Dermis blood vessel endothelial cell (primary cell): ENCODE measurements at places on chromosomes 5 and 9. TPM values are rescaled to one million over a fixed set of nuclear protein-coding genes. Genes with fewer than 3 reads are reported as not detected.

DNA sequence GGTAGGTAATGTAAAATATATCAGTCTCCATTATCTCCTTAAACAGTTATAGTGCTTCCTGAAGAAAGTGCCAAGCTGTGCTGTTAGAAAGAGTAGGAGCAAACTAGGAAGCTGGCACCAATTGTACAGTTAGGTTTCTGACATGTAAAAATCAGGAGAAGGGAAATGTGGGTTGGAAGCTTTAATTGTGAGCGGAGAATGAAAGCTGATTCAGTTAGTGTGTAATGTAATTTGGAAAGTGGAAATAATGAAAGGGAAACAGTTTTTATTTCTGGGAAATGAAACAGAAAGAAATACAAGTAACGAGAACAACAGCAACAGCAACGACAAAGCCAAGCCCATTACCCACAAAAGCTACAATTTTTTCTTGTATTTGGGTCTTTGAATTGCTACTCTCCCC, 48.8 kb upstream of the JAK2 start:
- DNase-seq: no peak

DNA sequence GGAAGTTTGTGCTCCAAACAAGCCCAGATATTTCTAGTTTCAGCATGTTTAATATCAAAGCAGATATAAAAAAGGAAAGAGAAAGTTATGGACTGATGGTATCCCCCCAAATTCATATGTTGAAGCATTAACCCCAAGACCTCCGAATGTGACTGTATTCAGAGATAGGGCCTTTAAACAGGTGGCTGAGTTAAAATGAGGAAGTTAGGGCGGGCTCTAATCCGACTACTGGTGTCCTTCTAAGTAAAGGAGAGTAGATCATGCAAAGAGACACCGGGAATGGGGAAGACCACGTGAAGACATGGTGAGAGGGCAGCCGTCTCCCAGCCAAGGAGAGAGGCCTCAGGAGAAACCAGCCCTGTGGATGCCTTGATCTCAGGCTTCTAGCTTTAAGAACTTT, 324.1 kb upstream of the KIF2A start:
- no peak for DNase-seq

- DNase-seq: peak; percentile 23
Measured at GRCh38 chr5:93273176-93273575, 307.8 kb downstream of the NR2F1-AS1 start.

- no peak for DNase-seq
Measured at GRCh38 chr9:136316896-136317676, 10.3 kb upstream of the GPSM1 start.

DNA sequence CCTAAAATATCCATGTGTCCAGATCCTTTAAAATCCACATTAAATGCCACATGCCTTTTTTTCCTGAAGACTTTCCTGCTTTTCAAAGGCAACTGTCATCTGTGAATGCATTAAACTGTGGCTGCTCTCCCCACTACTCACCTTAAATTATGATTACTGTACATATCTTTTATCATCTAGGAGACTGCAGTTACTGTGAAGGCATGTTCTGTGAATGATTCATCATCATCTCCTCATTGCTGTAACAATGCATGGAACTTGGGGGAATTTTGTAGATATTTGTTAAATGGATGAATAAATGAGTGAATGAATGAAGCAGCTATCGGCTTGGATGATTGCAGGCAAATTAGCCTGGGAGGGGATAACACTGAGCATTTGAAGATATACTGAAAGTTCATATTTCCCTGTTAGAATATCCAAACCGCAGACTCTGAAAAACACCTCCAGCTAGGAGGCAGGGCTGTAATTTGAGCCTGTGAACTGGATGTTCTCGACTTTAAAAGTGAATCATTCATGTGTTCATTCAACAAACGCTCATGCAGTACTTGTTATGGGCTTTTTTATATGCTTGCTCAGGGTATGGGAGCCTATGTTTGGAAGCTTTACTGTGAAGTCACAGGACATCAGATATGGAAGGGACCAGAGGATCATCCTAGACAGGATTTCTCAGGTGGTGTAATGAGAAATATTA, 519.2 kb downstream of the KIF4B start:
- no peak for DNase-seq

DNA sequence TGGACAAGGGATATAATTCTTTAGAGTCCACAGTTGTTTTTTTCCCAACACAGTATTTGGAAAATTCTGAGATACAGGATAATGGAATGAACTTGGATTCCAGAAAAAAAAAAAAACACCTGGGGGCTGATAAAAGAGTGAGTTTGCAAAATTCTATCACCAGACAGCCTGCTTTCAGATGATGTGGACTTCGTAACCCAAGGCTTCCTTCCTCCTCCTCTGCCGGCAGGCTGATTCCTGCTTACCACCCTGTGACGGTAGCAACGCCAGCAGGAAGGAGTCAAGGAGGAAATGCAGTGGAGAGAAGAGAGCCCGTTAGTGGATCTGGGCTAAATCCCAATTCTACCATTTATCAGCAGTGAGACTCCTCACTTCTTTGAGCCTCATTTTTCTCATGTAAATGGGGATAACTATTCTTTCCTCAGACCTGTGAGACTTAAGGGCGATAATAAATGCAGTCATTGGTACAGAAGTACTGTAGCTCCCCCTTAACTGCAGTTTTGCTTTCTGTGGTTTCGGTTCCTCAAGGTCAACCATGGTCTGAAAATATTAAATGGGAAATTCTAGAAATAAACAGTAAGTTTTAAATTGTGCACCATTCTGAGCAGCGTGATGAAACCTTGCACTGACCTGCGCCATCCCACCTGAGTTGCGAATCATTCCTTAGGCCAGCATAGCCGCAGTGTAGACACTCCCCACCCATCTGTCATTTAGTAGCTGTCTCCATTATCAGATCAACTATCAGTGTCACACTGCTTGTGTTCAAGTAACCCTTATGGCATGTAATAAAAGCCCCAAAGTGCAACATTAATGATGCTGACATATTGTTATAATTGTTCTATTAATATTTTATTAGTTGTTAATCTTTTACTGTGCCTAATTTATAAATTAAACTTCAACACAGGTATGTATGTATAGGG, 71.4 kb downstream of the DCP2 start:
- peak; percentile 47 for DNase-seq

DNA sequence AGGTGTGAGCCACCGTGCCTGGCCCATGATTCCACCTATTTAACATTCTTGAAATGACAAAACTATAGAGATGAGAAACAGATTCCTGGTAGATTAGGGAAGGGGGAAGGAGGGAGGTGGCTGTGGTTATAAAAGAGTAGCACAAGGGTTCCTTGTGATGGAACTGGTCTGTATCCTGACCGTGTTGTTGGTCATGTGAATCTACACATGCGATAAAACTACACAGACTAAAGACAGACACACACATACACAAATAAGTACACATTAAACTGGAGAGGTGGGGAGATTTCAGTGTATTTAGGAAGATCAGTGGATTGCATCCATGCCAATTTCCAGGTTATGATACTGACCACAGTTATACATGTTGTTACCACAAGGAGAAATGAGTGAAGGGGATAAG, 60.9 kb downstream of the RNF130 start:
- DNase-seq: no peak

- DNase-seq: no peak
Measured at GRCh38 chr5:121019734-121020133, 555.6 kb downstream of the PRR16 start.

DNA sequence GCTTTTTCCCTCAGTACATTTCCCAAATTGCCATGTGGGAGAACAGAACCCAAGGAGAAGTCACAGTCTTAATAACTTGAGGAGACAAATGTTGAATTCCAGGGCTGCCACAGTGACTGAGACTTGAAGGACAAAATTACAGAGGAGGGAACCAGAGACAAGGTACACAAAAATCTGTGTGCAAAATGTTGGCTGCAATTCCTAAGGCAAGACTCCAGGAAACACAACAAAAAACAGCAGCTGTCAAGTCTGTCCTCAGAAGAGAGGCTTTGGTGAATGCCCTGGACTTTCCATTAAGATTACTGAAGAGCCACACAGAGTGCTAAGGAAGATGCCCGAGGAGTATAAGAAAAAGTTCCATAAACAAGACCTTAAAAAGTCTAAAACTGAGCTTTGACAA, 21.1 kb downstream of the AP3B1 start:
- no peak for DNase-seq

DNA sequence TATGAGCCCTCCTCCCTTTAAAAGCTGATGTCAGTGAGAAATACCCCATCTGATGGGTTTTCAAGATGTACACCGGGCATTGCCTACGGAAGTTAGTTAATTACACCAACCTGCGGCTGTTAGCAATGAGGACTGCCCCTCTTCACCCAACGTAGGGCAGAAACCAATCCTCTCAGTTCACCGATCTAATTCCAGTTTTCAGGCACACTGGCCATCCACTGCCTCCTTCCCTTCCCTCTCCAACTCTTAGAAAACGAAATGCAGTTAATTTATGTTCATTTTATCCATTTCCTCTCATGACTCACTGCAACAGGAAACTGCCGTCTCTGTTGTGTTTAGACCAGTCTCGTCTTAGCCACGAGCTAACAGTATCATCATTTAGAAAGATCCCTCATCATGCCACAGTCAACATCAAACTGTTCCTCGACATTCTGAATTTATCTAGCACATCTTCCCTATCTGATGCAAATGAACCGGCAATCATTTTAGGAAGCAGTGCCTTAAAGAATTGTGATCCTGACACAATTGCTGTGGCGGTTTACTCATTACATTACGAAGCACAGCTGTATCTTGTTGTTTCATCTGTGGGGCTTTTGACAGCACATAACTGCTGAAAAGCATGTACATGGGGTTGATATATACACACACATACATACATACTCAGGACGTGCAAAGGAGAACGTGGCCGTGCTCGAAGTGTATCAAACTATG, 168.6 kb downstream of the EFNA5 start:
- peak; percentile 86 for DNase-seq

GRCh38 chr5:67014957-67015400, 181.6 kb downstream of the CD180 start:
- DNase-seq: peak; percentile 93

DNA sequence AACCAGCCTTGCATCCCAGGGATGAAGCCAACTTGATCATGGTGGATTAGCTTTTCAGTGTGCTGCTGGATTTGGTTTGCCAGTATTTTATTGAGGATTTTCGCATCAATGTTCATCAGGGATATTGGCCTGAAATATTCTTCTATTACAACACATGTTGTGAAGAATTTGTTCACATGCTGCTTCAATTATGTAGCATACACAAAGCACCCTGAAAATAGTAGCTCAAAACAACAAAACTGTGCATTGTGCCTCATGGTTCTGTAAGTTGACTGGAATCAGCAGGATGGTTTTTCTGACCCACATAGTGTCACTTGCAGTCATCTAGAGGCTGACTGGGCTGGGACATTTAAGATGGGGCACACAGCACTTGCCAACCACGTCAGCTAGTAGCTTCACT, 193.9 kb downstream of the SYK start:
- DNase-seq: no peak

DNA sequence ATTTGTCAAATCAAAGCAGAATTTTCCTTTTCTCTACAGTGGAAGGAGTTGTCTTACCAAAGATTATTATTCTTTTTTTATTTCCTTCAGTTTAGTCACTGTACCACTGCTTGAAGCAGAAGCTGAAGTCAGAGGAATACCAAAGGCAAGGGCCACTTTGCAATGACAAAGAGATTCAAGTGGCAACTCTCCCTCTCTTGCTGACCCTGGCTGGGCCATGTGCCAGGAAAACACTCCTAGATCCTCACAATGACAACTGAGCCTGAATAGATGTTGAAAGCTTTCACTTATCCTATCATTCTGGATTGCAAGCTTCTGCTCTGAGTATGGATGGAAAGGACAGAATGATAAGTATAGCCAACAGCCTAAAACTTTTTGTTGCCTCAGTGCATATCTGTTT, 618.3 kb downstream of the NR2F1-AS1 start:
- peak; percentile 4 for DNase-seq

- DNase-seq: no peak
Measured at GRCh38 chr5:52013523-52013922, 630.3 kb downstream of the ISL1 start.

DNA sequence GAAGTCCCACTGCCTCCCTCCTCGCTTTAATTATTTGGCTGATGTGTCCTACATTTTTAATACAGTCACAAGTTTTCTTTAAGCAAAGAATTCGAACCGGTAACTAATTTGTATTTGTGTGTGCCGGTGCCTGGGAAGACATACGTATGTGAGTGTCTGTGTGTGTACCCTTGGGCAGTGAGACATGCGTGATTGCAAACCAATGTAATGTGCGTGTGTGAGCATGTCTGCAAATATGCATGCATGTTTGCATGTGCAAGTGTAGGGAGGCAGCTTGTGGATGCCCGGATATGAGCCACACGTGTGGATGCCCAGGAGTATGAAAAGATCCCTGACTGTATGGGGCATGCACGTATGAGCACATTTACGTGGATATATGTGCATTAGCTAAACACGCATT, 44.4 kb upstream of the NEK6 start:
- no peak for DNase-seq

- no peak for DNase-seq
Measured at GRCh38 chr5:90479611-90480385, 5.1 kb downstream of the POLR3G start.

DNA sequence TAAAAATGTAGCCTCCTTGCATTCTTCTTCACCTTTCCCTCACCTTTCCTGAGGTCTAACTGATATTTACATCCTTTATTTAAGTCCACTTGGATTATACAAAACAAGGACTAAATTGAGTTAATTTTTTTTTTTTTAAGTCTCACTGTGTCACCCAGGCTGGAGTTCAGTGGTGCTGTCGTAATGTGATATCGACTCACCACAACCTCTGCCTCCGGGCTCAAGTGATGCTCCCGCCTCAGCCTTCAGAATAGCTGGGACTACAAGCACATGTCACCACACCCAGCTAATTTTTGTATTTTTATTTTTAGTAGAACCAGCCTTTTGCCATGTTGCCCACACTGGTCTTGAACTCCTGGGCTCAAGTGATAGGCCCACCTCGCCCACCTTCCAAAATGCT, 195.3 kb downstream of the BNC2 start:
- no peak for DNase-seq

DNA sequence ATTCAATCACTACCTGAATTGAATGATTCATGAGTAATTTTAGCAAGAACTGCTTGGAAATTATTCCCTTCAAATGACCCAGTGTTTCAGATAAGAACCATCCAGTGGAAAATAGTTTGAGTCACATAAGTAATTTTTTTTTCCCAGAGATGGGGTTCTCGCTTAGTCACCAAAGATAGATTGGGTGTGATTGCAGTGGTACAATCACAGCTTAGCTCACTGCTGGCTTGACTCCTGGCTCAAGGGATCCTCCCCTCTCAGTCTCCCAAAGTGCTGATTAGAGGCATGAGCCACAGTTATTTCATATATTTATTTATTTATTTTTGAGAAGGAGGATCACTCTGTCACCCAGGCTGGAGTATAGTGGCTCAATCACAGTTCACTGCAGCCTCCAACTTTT, 574.5 kb upstream of the ARRDC3 start:
- DNase-seq: no peak

- no peak for DNase-seq
Measured at GRCh38 chr5:143051244-143052058, 281.3 kb downstream of the ARHGAP26 start.

Gene DOCK2
- total RNA-seq: 0.17 and 0.28 TPM in 2 replicates

Gene GABRA1
- total RNA-seq: not detected in 2 replicates

Gene NFIB
- 153 and 193 TPM in 2 replicates for total RNA-seq

Gene IL5
- not detected in 2 replicates for total RNA-seq

Gene SPINK7
- not detected in 2 replicates for total RNA-seq

Gene TMEM215
- total RNA-seq: not detected in 2 replicates

Gene MYORG
- total RNA-seq: 4.9 and 8.0 TPM in 2 replicates

Gene ADAMTS2
- total RNA-seq: 0.42 and 2.4 TPM in 2 replicates

Gene TEK
- total RNA-seq: 119 and 159 TPM in 2 replicates
